ENCODE measurements at places on chromosomes 5 and 9.

GRCh38 chr9:84381508-84381907 lies 41.0 kb upstream of the SLC28A3 start:
- DNase-seq = no peak

GRCh38 chr5:135442431-135443160 lies 4.6 kb downstream of the DCANP1 start:
- DNase-seq = no peak

DNA sequence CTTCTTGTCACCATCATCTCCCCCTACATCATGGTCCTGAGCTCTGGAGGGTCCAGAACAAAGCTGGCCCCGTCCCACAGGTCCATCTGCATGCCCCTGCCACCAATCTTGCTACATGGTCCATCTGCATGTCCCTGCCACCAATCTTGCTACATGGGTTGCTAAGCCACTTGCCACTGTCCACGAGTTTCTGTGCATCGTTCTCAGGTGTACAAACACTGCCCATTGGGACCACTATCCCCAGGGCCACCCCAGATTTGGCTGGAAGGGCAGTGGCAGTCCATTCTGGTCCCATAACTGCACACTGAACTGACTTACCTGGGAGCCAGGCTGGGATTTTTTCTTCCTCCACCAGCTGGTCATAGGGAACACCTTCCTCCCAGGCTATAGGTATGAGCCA lies 8.0 kb upstream of the LAMC3 start:
- no peak for DNase-seq

- no peak for DNase-seq
Measured at GRCh38 chr5:142847898-142848790, 78.0 kb downstream of the ARHGAP26 start.

GRCh38 chr9:104747565-104748358 lies at the start of gene NIPSNAP3A:
Gene NIPSNAP3A (plus strand): TSS chr9:104747683. CDS start chr9:104747793, 110 bp downstream.
- DNase-seq = peak; percentile 83

DNA sequence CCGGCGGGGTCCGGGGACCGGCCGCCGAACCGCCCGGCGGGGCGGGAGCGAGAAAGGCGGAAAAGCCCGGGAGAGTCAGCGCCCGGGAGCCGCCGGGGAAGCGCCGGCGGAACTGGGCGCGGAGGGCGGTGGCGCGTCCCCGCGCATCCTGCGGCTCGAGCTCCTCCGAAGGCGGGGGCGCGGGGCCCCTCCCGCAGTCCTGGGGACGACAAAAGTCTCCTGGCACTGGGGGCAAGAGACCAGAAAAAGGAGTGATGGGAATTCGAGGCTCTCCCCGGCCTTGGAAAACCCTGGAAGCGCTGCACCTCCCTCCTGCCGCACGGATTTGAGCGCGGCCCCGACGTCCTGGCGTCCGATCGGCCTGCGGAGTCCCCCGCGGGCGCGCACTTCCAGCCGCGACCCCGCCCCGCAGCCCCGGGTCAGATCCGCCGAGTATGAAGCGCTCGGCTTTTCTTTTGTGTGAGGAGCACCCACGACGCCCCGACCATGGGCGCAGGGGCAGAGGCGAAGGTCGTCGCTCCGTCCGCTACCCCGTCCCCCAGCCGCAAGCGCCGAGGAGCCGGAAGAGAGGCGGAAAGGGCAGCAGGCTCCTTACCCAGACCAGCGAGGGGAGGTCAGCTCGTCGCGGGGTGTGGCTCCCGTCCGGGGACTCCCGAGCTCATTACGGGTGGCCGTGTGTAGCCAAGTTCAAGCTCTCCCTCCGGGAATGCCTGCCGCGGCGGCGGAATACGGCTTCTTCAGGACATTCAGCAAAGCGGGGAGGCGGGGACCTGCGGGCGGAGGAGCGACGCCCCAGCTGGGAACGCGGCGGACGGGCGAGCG lies at the start of gene EPB41L4A:
TSS of gene EPB41L4A (minus strand) at position 114 of the 822 bp plus-strand sequence. CDS start 238 bp downstream, outside the sequence.
- no peak for DNase-seq

GRCh38 chr5:172534229-172535107 lies 80.1 kb upstream of the SH3PXD2B start:
- no peak for DNase-seq

DNA sequence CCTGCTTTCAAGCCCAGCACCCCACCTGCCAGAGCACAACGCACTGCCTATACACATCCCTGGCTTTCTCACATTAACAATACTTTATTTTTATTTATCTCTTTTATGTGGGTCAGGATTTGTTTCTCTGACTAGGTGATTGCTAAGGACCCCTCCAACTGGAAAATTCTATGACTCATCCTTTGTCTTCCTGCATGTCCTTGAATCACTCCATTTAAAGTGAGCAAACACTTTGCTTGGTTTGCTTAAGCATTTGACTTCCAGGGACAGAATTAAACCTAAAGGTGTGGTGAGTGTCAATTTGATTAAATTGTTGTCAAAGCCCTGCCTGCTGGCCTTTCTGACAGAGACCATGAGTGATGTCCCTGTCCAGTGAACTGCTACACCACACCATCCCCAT lies 536.5 kb upstream of the BRINP1 start:
- DNase-seq = no peak

All from stimulated activated naive CD4-positive, alpha-beta T cell treated with Interleukin-2 at 50 U/mL for 16 hours (primary cell).